Spleen (tissue), 13 donors: ENCODE measurements at places on chromosomes 11 and 22. TPM values are rescaled to one million over a fixed set of nuclear protein-coding genes. Genes with fewer than 3 reads are reported as not detected.

LMO1 gene
- total RNA-seq, result 0.57 TPM

RGL4 gene
- 12.4 TPM for total RNA-seq

NCAPH2 gene
- 34.7 TPM for total RNA-seq

KCNJ1 gene
- total RNA-seq, result not detected

HEPN1 gene
- 0.25 TPM for total RNA-seq

IFT27 gene
- 31.7 TPM for total RNA-seq

TPBGL gene
- not detected for total RNA-seq

KLHDC7B gene
- total RNA-seq, result 3.3 TPM

CEP164 gene
- total RNA-seq, result 34.8 TPM

DNA sequence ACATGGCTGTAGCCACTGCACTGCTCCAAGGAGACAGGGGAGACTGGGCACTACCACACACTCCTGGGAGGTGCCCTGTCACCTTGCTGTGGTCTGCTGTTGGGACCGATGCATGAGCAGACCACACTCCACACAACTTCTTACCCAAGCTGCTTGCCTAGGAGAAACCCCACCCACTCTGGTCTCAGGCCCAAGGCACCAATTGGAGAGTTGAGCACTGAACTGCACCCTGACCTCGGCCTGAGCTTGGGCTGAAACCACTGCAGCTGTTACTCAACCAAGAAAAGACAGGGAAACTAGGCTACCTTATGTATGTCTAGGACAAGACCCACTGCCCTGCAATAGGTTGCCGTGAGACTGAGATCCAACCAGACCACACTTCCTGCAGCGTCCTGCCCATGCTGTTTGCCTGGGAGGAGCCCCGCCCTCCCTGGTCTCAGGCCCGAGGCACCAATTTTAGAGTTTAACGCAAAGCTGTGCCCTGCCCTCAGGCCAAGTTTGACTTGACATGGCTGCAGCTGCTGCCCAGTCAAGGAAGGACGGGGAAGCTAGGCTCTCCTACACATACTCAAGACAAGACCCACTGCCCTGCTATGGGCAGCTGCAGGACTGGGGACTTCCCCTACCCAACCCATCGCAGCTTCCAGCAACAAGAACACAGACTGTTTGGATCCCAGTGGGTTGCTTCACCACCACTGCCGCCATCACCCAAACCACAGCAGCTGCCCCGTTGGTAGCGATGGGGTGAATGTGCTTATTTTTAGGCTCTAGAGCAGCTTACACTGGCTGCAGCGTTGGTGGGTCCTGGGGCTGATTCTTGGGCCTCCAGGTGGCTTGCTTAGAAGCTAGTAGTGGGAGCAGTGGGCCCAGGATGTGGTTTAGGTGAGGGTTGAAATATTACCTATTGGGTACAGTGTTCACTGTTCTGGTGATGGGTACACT lies 66.8 kb downstream of the BRD1 start:
- no peaks in the 10 kb centered on the region for H3K27me3 ChIP-seq
- peak; percentile 47 for DNase-seq
- no peak overlapping the region for H3K4me3 ChIP-seq
- no peaks in the 10 kb centered on the region for H3K36me3 ChIP-seq
- no peak overlapping the region for H3K27ac ChIP-seq

DNA sequence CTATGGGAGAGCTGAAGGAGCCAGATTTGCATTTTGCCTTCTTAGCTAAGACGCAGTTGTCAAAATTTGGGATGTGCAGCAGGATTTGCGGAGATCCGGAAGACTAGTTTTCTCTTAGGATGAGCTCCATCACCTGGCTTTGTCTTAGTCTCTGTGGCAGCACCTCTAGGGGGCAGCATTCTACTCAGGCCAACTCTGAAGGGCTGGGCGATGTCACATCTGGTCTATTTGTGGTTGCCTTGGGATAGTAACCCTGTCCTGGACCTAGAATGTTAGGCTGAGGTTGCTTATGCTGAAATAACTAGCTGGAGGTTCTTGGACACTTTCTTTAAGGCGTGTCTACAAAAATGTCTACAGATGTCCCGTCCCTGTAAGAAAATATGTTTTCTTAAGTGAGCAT lies 116.2 kb downstream of the FAT3 start:
- no peak overlapping the region for H3K27ac ChIP-seq
- no peak overlapping the region for H3K4me3 ChIP-seq

DNA sequence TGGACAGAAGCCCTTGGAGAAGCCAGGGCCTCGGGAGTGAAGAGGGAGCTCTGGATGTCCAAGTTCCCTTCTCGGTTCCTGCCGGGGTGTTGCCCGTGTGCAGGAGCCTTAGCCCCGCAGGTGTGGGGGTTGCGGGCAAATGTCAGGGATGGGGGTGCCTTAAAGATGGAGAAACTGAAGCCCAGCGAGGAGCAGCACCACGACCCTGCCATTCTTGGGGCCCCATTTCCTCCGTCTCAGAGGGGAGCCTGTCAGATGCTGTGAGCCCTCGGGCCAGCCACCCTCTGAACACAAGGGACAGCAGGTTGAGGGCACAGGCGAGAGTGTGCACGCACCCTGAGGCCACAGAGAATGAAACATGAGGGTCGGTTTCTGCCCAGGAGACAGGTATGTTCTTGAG lies 6.3 kb downstream of the OSBPL5 start:
- peaks cover 20% of the 10 kb centered on the region for H3K4me1 ChIP-seq
- H3K4me3 ChIP-seq, result no peak overlapping the region
- H3K27me3 ChIP-seq, result no peaks in the 10 kb centered on the region

DNA sequence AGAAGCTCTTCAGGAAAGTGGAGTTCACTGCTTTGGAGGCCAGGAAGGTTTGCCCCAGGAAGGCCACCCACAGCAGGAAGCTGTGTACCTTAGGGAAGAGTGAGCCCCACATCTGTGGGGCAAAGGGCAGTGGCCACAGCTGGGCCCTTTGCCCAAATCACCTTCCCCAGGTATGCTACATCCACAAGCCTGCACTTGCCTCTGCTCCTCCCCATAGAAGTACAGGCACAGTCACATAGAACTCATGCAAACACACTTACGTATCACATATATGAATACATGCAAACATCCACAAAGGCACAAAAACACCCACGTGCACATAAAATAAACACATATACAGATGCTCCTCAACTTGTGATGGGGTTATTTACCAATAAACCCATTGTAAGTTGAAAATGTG lies 2.1 kb downstream of the TRIM29 start:
- no peak overlapping the region for H3K4me3 ChIP-seq
- no peak for DNase-seq
- H3K36me3 ChIP-seq, result no peaks in the 10 kb centered on the region
- no peak overlapping the region for H3K27ac ChIP-seq

- H3K4me1 ChIP-seq, result peaks cover 21% of the 10 kb centered on the region
- no peak overlapping the region for H3K4me3 ChIP-seq
- H3K36me3 ChIP-seq, result no peaks in the 10 kb centered on the region
- peaks cover 19% of the 10 kb centered on the region for H3K27me3 ChIP-seq
These were observed 20.6 kb downstream of the FLRT1 start for GRCh38 chr11:64056213-64056785.

- H3K36me3 ChIP-seq, result no peaks in the 10 kb centered on the region
- no peak for DNase-seq
- no peaks in the 10 kb centered on the region for H3K27me3 ChIP-seq
- no peak overlapping the region for H3K27ac ChIP-seq
- no peak overlapping the region for H3K4me3 ChIP-seq
- no peaks in the 10 kb centered on the region for H3K4me1 ChIP-seq
These were observed 92.7 kb downstream of the COMMD9 start for GRCh38 chr11:36196411-36196998.

- no peak overlapping the region for H3K4me3 ChIP-seq
- H3K27me3 ChIP-seq, result no peaks in the 10 kb centered on the region
- no peaks in the 10 kb centered on the region for H3K36me3 ChIP-seq
- DNase-seq, result no peak
- no peak overlapping the region for H3K27ac ChIP-seq
- no peaks in the 10 kb centered on the region for H3K4me1 ChIP-seq
These were observed 45.3 kb upstream of the HMGXB4 start for GRCh38 chr22:35212009-35212408.

DNA sequence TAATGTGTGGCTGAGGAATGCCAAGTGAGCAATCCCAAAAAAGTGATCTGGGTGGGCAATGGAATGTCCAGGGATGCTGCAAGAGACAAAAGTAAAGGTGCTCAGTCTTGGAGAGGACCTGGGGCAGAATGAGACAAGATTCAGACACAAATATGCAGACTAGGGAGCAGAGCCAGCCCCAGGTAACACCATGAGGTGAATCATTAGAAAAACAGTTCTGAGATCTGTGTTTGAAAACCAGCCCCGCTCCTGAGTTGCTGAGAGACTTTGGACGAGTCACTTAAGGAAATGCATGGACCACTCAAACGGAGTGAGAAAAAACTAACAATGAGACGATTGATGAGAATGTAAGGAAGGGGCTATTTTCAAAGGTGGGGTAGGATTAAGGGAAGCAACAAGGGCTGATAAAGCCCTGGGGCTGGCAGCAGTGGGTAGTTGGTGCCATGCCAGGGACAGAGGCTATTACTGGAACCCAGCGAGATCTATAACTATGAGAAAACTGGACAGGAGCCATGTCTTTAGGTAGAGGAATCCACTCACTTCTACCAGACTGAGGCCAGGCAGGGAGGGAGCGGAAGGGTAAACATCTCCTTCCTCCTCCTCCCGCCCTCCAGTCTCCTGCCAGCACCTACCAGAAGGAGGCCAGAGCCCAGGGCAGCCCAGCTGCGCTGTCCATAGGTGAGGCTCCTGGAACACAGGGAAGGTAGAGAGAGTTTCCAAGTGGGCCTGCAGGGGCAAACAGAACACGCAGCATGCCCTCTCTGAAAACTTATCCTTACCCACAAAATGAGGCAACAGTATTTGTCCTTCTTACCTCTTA lies 130.4 kb upstream of the TEAD1 start:
- H3K27me3 ChIP-seq, result no peaks in the 10 kb centered on the region
- H3K4me1 ChIP-seq, result no peaks in the 10 kb centered on the region
- H3K4me3 ChIP-seq, result no peak overlapping the region
- no peak for DNase-seq
- H3K27ac ChIP-seq, result no peak overlapping the region

DNA sequence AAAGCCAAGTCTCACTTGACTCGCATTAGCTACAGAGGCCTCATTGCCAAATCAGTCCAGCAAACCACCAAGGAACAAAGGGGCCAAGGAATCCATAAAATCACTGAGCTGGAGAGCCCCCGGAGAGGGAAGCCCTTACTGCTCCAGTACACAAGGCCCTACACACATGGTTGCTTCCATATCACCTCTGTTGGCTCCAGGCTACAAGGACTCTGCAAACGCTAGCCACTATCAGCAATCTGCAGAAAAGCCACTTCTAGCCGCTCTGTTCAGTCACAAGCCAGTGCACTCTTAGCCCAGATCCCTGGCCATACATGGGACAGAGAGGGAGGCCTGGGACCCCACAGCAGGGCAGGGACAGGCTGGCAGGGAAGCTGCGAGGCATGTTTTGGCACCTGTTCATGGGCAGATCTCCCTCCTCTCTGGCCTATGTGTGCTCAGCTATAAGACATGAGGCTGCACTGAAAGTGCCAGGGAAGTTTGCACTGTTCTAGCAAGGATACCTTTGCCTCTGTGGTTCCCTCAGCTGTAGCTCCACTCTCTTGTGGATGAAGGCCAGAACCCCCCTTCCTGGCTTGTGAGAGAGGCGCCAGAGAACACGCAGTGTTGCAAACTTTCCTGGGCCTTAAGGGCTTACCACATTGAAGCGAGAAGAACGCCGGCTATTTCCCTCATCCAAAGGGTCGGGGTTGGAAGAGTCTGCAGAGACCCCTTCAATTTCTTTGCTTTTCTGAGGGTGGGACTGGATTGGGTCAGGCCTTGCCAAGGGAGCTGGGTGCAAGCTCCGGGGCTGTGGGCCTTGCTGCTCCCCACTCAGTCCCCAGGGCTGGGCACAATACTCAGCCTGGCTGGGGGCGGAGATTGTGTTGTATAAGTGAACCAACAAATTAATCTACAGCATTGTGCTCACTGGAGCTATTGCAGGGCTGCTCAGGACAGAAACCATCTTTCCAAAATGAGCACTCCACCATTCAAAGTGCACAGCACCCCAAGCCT lies 108.7 kb upstream of the PITPNB start:
- H3K4me1 ChIP-seq, result peaks cover 3% of the 10 kb centered on the region
- H3K36me3 ChIP-seq, result no peaks in the 10 kb centered on the region
- peak; percentile 62 for DNase-seq
- H3K4me3 ChIP-seq, result no peak overlapping the region
- H3K27ac ChIP-seq, result no peak overlapping the region

DNA sequence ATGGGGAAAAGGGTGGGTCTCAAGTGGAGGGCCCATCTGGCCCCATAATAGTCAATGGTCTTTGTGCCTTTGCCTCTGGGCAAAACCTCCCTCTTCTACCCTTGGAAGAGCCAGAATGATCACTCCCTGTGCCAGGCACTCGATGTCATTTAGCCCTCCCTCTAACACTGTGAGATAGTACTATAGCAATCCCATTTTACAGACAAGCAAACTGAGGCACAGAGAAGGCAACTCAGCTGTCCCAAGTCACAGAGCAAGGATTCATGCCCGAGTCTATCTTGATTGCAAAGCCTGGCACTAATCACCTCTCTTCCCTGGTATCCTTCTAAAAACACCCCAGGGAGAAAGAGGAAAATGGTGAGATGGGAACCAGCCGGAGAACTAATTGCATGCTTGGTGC lies 76.4 kb downstream of the TP53I11 start:
- no peak overlapping the region for H3K4me3 ChIP-seq
- no peaks in the 10 kb centered on the region for H3K27me3 ChIP-seq
- H3K36me3 ChIP-seq, result no peaks in the 10 kb centered on the region
- no peaks in the 10 kb centered on the region for H3K4me1 ChIP-seq
- no peak for DNase-seq

GRCh38 chr11:62195945-62196344 lies 5.9 kb downstream of the SCGB1D1 start:
- no peak overlapping the region for H3K4me3 ChIP-seq
- DNase-seq, result no peak
- H3K36me3 ChIP-seq, result no peaks in the 10 kb centered on the region
- no peaks in the 10 kb centered on the region for H3K27me3 ChIP-seq
